ENCODE measurements at places on chromosomes 5 and 9. TPM values are rescaled to one million over a fixed set of nuclear protein-coding genes. Genes with fewer than 3 reads are reported as not detected.

DNA sequence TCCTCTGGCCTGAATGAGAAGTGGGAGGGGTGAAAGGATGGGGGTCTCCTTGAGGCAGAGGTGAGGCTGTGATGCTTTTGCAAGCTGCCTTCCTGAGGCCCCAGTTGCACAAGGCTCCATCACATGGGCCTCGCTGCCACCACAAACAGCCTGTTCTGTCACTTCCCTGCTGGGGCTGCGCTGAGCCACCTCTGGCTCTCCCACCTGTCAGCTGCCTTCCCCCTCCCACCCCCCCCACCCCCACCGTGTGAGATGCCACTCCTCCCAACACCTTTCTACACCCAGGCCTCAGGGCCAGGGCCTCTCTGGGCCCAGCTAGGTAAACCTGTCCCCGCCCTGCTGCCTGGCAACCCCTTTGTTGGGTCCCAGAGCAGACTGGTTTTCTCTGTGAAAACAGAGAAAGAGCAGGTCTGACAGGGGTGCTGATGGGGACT, 4.5 kb upstream of the PDLIM4 start:
- peaks cover 8% of the 10 kb centered on the region for H3K27me3 ChIP-seq
- H3K4me1 ChIP-seq = peaks cover 54% of the 10 kb centered on the region
- no peak overlapping the region for H3K4me3 ChIP-seq
- H3K27ac ChIP-seq = no peak overlapping the region
- no peak for DNase-seq

GRCh38 chr9:127114606-127115005, 7.8 kb downstream of the ANGPTL2 start:
- H3K36me3 ChIP-seq = peaks cover 10% of the 10 kb centered on the region
- H3K27ac ChIP-seq = peak overlapping the region; percentile 0
- H3K4me3 ChIP-seq = no peak overlapping the region
- no peaks in the 10 kb centered on the region for H3K27me3 ChIP-seq
- peaks cover 52% of the 10 kb centered on the region for H3K4me1 ChIP-seq
- DNase-seq = no peak

DNA sequence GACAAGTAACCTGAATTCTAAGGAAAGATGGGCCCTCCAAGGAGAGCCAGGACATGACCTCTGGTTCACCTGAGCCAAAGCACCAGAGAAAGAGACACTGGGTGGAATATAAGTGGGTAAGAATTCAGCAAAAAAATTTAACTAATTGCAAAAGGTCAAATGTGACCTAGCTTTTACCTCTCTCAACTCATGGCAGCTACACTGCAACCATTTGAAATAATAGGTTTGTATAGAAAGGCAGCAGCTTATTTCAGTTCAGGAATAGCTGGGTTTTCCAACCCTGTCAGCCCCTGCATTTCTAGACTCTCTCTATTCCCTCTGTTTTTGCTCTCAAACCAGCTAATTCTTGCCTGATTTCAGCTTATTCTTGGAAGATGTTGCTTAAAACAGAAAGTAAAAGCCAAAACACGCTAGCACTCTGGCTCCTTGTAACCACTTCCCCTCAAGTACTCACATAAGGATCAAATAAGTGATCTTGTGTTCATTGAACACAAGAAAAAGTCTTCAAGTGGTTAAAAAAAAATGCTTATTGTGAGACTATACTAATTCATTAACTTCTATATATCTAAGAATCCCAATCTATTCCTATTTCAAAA, 101.1 kb upstream of the NR4A3 start:
- DNase-seq = peak; percentile 76
- no peaks in the 10 kb centered on the region for H3K27me3 ChIP-seq
- no peaks in the 10 kb centered on the region for H3K4me1 ChIP-seq
- H3K36me3 ChIP-seq = no peaks in the 10 kb centered on the region

DNA sequence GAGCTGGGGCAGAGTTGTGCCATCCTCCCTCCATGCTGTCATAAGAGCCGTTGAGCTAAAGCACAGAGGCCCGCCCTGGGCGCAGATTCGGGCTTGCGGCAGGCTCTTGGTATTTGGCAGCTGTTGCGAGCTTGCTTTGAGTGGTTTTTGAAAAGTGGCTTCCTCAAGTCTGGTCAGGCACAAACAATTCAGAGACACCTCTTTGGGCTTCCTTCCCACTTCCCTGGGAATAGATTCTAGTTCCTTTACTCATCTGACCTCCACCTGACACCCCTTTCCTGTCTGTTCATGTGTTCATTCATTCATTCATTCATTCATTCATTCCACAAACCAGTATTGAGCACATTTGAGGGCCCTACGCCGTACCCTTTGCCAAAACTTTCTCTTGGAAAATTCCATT, 27.4 kb downstream of the NCS1 start:
- peaks cover 49% of the 10 kb centered on the region for H3K4me1 ChIP-seq
- H3K36me3 ChIP-seq = peaks cover 9% of the 10 kb centered on the region
- no peak overlapping the region for H3K4me3 ChIP-seq
- DNase-seq = no peak
- peak overlapping the region; percentile 53 for H3K27ac ChIP-seq

DNA sequence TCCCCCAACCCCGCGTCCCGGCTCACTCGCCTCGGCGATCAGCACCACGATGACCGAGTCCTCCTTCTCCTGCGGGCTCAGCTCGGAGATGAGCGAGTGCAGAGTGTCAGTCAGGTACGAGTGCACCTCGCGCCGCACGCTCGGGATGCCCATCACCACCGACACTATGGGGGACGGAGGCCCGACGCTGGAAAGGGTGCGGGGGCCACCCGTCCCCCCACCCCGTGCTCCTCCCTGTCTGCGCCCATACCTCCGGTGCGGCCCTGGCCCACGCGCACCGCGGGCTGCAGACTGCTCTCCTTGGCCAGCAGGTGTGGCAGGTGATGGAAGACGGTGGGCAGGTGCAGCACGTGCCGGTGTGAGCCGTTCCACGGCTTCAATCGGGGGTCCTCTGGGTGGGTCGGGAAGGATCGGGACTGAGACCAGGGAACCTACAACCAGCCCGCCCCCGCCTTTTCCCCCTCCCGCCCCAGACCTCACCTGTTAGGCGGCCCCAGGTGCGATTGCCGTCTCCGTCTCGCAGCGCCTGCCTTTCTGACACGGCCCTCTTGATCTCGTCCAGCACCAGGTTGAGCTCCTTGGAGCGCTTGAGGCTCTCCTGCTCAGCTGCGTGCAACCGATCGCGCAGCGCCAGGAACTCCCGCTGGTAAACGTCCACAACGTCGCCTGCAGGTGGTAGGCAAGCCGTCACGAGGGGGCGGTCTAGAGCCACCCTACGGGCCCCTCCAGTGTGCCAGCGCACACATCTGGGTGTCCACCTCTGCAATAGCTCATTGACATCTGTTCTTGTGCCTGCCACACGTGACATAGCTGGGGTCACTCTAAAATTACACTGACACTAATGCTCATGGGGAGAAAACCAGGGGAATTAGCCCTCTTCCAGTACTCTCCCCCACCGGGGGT, 5.1 kb downstream of the MGAT4B start:
- H3K4me3 ChIP-seq = no peak overlapping the region
- peak; percentile 63 for DNase-seq
- H3K36me3 ChIP-seq = peaks cover 45% of the 10 kb centered on the region
- H3K27ac ChIP-seq = no peak overlapping the region

DNA sequence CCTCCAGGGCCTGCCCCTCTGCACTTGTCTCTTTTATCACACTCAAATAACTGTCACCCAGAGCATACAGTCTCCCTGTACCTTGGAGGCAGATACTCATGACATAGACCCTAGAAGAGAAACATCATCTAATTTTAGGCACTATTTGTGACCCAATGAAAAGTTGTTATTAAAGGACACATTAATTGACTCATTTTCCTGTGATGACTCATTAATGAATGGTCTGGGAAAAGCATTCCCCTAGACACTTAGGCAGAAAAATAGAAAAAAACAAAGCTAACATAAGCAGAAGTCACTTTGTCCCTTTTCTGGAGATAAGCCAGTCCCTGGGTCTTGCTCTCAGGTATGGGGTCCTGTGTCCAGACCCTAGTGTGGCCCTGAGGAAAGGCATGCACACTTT, 15.0 kb downstream of the TRPC7 start:
- no peaks in the 10 kb centered on the region for H3K36me3 ChIP-seq
- H3K27ac ChIP-seq = no peak overlapping the region

DNA sequence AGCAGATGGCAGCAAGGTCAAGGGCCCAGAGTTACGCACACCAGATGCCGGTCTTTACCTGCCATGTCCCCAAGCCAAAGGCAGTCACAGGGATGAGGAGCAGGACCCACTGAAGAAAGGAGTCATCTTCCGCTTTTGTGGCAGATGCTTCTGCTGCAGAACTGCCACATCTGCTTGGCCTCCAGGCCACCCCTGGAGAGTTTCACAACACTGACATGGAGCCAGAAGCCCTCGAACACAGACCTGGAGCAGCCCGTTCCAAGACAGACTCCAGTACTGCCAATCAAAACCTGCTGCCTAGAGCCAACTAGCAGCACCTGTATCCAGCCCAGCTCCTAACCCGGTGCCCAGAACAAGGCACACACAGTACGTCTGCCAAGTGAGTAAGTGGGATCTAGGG, 1.5 kb downstream of the SURF1 start:
- peaks cover 23% of the 10 kb centered on the region for H3K4me1 ChIP-seq
- H3K27me3 ChIP-seq = no peaks in the 10 kb centered on the region
- no peak overlapping the region for H3K27ac ChIP-seq
- no peak for DNase-seq

Gene ADAMTS13
- total RNA-seq = 3.4 TPM

Gene CAVIN4
- total RNA-seq = 182 TPM

Gene REEP2
- total RNA-seq = 8.1 TPM

Gene SNCB
- total RNA-seq = not detected

Gene CCL28
- 0.22 TPM for total RNA-seq

Gene CDH9
- 0.18 TPM for total RNA-seq

Gene SLC6A7
- 0.35 TPM for total RNA-seq

Gene DAB2IP
- 26.3 TPM for total RNA-seq

All from muscle of leg (tissue), 16 donors.